Type B pancreatic cell (in vitro differentiated cells): ENCODE measurements at places on chromosomes 7 and 10. TPM values are rescaled to one million over a fixed set of nuclear protein-coding genes. Genes with fewer than 3 reads are reported as not detected.

DNA sequence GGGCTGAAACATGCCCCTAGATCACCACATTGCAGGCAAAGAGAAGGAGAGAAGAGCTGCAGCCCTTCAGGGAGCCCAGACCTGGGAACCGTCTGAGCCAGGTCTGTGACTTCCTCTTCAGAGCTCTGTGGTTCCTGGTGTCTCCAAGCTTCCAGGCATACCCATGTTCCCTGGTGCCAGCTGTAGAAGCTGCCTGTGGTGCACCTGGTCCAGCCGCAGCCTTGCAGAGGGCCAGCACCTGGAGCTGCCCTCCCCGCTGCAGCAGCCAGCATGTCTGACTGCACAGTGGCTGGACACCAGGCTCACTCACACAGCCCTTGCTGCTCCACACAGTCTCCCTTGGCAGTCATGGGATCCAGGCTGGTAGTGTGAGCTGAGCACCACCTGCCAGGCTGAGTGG lies 33.6 kb downstream of the C7orf25 start:
- no peak overlapping the region for H3K27ac ChIP-seq
- no peaks in the 10 kb centered on the region for H3K36me3 ChIP-seq
- no peak for DNase-seq
- no peaks in the 10 kb centered on the region for H3K27me3 ChIP-seq

- H3K4me3 ChIP-seq: no peak overlapping the region
- H3K4me1 ChIP-seq: no peaks in the 10 kb centered on the region
- DNase-seq: no peak
- H3K27me3 ChIP-seq: no peaks in the 10 kb centered on the region
- no peak overlapping the region for H3K27ac ChIP-seq
Observed at GRCh38 chr10:109202111-109202510, 721.2 kb downstream of the XPNPEP1 start.

- no peaks in the 10 kb centered on the region for H3K36me3 ChIP-seq
- H3K4me1 ChIP-seq: peaks cover 7% of the 10 kb centered on the region
- H3K27ac ChIP-seq: no peak overlapping the region
- no peak overlapping the region for H3K4me3 ChIP-seq
- no peak for DNase-seq
- peaks cover 9% of the 10 kb centered on the region for H3K27me3 ChIP-seq
Observed at GRCh38 chr10:91115618-91116390, 104.7 kb upstream of the PCGF5 start.

Gene PCLO
- total RNA-seq: 6.7 and 9.5 TPM in 2 replicates

DNA sequence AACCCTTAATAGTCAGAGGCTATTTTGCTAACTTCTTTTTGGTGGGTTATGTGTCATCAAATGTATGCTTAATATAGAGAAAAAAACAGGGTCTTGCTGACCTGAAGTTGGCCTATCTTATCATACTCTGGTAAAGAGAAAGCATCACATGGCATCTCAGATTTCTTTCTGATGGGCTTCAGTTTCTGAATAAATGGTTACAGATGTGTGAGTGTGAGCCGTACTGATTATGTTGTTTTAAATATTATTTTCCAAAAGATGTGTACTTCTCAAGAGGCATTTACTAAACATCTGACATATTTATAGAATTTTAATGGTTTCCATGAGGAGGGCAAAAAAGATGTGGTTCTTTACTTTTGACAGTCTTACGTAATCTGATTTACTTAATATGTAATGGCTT lies 28.4 kb downstream of the BBS9 start:
- H3K36me3 ChIP-seq: peaks cover 23% of the 10 kb centered on the region
- DNase-seq: no peak
- no peaks in the 10 kb centered on the region for H3K27me3 ChIP-seq

DNA sequence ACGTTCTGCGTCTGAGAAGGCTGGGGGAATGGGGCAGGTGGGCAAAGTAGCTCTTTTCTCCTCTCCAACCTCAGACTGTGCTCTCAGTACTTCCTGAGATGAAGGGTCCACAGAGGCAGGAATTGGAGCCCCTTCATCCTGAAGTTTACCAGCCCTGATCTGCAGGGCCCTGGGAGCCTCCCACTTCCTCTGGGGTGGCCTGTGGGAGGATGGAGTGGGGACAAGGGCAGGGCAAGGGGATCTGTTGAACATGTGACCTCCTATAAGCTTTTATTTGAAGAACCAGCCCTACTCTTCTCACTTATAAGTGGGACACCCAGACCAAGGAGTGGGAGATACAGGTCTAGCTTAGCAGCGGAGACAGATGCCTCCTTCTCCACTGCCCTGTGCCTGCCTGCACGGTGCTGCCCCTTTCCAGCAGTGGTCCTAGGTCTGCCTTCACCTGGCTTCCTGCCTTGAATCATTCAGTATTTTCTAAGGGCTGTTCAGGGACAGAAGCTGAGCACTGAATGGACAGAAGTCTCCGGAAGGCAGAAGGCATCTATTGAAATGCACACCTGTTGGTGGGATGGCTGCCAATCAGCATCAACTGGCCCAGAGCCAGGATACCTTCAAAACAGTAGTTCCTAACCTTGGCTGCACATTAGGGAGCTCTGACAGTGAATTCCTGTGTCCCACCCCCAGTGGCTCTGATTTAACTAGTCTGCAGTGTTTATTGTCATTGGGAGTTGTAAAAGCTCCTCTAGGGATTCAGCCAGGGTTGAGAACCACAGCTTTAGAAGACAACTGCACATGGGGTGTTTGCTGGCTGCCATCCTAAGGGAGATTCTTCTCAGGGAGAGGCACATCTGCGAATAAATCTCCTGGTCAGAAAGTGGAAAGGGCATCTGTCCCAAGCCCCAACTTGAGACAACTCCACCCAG lies 2.7 kb upstream of the ARHGAP22 start:
- DNase-seq: peak; percentile 45
- H3K36me3 ChIP-seq: no peaks in the 10 kb centered on the region
- H3K27me3 ChIP-seq: peaks cover 56% of the 10 kb centered on the region
- no peak overlapping the region for H3K27ac ChIP-seq
- no peaks in the 10 kb centered on the region for H3K4me1 ChIP-seq

DNA sequence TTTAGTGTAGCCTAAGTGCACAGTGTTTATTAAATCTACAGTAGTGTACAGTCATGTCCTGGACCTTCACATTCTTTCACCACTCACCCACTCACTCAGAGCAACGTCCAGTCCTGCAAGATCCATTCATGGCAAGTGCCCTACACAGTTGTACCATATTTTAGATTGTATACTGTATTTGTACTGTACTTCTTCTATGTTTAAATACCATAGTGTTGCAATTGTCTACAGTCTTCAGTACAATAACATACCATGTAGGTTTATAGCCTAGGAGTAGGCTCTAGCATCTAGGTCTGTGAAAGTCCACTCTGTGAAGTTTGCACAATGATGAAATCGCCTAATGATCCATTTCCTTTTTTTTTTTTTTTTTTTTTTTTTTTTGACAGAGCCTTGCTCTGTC lies 12.0 kb downstream of the EEPD1 start:
- H3K36me3 ChIP-seq: peaks cover 25% of the 10 kb centered on the region
- no peak for DNase-seq
- no peak overlapping the region for H3K27ac ChIP-seq
- H3K27me3 ChIP-seq: no peaks in the 10 kb centered on the region
- H3K4me1 ChIP-seq: peaks cover 40% of the 10 kb centered on the region
- no peak overlapping the region for H3K4me3 ChIP-seq
